ENCODE measurements at places on chromosomes 4 and X.

GRCh38 chr4:52968241-52968640 lies 106.1 kb downstream of the RASL11B start:
- DNase-seq: no peak

GRCh38 chr4:101584306-101584705 lies 206.2 kb upstream of the BANK1 start:
- DNase-seq: peak; percentile 8

DNA sequence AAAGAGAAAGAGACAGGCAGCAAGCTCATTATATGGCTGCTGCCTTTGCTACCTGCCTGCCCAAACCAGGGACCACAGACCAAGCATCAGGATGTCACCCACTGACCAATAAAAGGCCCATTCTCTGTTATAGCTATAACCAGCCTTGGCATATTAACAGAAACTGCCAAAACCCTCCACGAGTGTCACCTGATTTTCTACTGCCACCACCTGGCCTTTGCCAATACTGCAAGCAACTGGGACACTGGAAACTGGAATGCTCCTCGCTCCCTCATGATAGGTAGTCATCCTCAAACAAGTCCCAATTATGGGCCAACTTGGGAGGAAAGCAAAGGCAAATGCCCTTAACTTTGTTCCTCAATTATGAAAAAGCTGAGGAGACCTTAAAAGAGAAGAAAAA lies 76.0 kb downstream of the SPIN4 start:
- no peak for DNase-seq

- DNase-seq: no peak
Observed at GRCh38 chr4:20868108-20868507, 167.8 kb downstream of the PACRGL start.

GRCh38 chr4:138941037-138941436 lies 74.5 kb upstream of the NOCT start:
- DNase-seq: no peak

- DNase-seq: no peak
Observed at GRCh38 chr4:94076498-94076897, 131.2 kb upstream of the SMARCAD1 start.

- DNase-seq: no peak
Observed at GRCh38 chrX:44708470-44708869, 135.4 kb upstream of the DUSP21 start.

DNA sequence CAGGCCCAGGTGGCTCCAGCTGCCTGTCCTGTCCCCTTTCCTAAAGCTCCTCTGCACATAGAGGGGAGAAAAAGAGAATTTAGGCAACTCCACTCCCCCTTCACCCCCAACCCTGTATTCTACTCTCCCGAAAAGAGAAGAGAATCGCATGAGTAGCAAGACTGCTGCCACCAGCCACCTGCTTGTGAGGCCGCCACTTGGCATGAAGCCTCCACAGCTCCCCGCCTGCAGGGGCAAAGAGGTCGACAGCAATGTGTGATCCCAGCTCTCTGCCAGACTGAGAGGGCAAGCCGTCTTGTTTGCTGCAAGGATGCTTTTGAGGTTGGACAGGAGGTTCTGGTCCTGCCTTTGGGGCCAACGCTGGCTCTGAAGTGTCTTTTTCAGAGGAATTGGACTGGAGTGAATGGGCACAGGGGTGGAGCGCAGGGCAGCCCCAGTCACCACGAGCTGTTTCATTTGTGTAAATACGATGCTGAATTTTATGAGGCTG lies 77.1 kb downstream of the STARD8 start:
- no peak for DNase-seq

GRCh38 chr4:2671267-2671895 lies 84.8 kb downstream of the TNIP2 start:
- DNase-seq: peak; percentile 46

Data from kidney glomerular epithelial cell (primary cell).